Ovary (tissue), 10 donors: ENCODE measurements at places on chromosomes 12 and 14.

- DNase-seq: no peak
Observed at GRCh38 chr14:84375235-84375634, 1154.7 kb upstream of the FLRT2 start.

- DNase-seq: no peak
Observed at GRCh38 chr12:58416236-58416635, 474.9 kb downstream of the ATP23 start.

DNA sequence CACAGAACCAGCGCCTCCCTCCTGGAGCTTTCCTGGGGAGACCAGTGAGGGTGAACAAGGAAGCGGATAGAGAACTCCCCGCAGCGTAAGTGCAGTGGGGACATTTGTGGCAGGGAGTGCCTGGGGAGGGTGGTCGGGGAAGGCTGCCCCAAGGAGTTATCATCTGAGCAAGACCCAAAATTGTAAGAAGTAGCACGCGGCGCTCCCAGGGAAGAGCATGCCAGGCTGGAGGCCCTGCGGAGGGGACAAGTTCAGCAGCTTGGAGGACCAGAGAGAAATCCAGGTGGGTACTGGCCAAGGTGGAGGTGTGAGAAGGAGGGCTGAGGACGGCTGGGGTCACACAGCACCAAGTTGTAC lies 46.2 kb upstream of the RIMBP2 start:
- no peak for DNase-seq

GRCh38 chr14:68501171-68501570 lies 291.7 kb downstream of the ZFP36L1 start:
- DNase-seq: no peak
